ENCODE measurements at places on chromosomes 3 and 15.

GRCh38 chr3:10901296-10901945 is 85.4 kb downstream of the SLC6A11 start:
- DNase-seq: no peak

DNA sequence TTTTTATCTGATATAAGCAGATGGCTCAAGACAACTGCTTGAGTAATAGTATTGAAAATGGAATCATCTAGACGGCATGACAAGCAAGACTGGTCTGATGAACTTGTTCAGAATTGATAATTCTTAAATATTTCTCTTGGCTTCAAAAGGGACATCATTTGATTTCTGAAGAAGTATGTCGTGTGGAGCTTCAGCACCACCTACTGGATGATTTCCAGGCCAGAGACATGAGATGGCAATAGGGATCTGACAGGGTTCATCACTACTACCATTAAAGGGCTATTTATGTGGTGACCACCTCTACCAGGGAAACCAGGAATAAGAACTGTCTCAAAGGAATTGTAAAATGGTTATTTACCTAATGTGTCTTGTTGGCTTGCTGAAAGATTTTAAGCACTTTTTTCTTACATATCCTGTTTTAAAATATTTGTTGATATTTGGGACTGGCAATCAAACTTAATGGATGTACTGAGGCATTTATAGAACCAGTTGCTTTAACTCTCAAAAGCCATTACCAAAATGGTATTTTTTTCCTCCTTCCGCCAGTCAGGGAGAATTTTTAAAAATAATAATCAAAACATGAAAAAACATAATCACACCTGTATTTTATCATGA is 99.5 kb upstream of the FAM98B start:
- peak; percentile 47 for DNase-seq

DNA sequence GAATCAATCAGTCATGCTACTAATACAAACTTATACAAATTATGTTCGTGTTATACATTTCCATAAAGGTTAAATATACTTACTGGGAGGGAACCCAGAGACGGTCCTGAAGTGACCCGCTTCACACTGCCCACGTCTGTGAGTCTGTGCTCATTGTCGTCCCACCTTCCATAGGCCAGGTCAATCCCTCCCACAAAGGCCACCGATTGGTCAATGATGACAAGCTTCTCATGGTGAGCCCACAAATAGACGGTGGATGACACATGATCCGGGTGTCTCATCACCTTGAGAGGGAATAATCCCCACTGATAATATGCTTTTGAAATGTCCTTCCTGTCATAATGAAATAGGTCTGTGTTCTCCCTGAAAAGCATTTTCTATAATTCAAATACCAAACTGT is 121.7 kb downstream of the PLD1 start:
- no peak for DNase-seq

DNA sequence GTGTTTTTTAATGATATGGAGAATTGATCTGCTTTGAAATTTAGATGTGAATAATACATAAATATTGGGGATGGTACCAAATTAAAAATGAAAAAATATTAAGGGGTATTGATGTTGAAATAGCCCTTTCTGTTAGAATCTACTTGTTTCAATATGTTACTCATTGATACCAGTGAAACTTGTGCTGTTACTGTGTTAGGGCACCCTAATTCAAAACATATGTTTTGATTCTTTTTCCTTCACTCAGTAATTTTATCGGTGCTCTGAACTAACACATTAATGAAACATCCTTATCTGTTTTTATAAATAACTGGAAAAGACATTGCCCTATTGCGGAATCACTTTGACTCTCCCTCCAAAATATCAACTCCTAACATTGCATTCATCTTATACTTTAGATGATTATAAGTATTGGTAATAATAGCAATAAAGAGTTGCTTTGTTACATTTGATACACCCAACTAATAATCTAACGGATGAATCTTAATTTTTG is 52.0 kb upstream of the CCNB2 start:
- DNase-seq: no peak

- DNase-seq: no peak
Observed at GRCh38 chr3:183762304-183762703, 63.1 kb downstream of the MAP6D1 start.

- DNase-seq: no peak
Observed at GRCh38 chr15:40277471-40277870, 5.4 kb downstream of the ANKRD63 start.

GRCh38 chr3:84109911-84110310 is 848.9 kb upstream of the CADM2 start:
- no peak for DNase-seq

DNA sequence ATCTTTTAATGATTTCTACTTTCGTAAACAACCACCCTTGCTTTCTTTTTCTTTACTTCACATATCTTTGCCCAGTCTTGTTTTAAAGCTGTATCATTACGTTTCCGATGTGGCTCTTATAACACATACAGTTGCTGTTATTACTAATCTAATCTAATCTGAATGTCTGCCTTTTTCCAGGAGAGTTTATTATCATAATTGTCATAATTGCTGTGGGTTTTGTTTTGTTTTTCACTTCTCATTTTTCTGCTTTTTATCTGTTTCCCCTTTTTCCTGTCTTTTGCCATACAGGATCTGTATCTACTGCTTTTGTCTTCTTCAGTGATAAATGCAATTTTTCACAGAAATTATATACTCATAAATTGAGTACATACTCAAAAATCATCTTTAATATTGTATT is 24.9 kb downstream of the HACL1 start:
- no peak for DNase-seq

DNA sequence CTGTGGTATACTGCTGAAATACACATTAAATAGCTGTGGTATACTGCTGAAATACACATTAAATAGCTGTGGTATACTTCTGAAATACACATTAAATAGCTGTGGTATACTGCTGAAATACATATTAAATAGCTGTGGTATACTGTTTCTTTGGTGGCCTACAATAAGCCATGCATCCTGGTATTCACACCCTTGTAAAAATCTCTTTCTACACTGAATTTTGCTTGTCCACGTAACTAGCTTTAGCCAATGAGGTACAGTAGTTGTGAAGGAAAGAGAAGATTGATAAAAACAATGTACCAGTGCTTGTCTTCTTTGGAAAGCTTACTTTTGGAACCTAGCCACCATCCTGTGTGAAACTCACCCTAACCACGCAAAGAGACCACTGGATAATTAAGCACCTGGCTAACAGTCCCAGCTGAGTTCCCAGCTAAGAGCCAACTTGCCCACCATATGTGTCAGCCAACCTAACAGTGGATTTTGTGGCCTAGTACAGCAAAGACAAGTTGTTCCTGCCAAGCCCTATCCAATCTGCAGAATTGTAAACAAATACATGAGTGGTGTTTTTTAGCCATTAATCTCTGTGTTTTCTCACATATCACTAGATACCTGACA is 103.4 kb upstream of the MELTF start:
- no peak for DNase-seq

- DNase-seq: no peak
Observed at GRCh38 chr3:40876496-40876895, 322.8 kb upstream of the CTNNB1 start.

- DNase-seq: no peak
Observed at GRCh38 chr3:32500880-32501782, 1.5 kb downstream of the CMTM6 start.

GRCh38 chr15:91911844-91912243 is 58.3 kb downstream of the SLCO3A1 start:
- no peak for DNase-seq

GRCh38 chr15:41919954-41920538 is 26.2 kb upstream of the SPTBN5 start:
- DNase-seq: no peak

DNA sequence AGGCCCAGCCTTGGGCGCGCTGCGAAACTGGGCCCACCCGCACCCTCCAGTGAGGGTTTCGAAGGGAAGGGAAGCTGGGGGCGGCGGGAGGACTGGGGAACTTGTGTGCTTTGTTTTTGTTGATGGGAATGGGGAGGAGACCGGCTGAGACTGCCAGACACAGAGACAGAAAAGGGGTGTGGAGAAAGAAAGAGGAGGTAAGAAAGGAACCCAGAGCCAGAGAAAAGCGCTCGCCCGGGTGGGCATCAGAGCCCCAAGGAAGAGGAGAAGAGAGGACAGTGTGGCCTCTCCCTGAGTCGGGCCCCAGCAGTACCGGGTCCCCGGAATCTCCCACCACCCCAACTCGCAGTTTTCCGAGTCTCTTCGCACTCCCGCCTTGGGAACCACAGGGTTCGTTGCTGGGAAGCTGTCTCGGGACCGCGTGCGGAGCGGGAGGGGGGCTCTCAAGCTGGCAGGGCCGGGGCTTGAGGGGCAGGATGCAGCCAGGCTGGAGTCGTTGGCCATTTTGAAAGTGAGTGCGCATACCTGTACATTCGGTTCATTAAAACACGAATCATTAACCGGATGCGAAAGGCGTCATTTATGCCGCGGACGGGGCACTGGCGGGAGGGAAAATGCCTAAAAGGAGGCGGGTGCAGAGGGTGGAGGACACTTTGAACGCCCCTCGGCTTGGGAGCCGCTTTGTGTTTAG is 3.1 kb downstream of the SKOR1 start:
- no peak for DNase-seq

DNA sequence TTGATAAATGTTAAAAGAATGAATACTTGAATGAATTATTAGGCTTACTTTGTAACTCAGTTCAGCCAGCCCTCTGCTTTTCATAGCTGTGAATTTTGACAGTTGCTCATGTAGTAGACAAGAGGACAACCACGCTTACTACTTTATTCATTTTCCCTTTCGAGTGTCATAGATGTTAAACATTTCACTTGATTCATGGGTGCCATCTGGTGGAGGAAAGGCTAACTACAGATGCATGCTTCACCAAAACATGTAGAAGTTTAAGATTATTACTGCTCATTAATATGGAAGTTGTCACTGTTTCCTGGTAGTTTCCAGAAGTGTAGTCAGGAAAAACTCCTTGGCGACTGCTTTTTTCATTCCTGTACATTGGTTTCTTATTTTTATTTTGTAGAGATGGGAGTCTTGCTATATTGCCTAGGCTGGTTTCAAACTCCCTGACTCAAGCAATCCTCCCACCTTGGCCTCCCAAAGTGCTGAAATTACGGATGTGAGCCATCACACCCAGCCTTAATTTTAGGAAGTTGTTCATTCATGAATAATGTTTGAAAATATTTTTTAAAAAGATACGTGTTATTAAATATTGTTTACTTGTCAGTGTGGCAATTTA is 163.2 kb downstream of the B3GALNT1 start:
- peak; percentile 72 for DNase-seq

DNA sequence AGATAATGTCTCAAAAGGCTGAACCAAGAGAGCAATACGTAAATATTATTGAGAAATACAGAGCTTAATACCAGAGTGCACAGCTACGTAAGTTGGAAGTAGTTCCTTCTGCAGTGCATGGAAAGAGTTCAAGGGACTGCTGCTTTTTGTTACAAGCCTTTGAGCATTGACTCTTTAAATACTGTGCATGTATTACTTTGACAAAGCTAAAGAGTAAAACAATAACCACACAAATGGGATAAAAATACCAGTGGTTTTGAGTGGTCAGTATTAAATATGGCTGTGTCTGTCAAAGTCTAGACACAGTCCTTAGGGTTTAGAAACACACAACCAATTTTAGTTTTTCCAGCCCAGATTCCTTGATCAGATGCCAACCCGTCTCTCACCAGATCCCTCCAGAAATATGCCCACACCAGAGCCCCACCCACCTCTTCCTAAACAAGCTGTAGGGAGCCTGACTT is 62.1 kb downstream of the SSR3 start:
- DNase-seq: no peak

- DNase-seq: no peak
Observed at GRCh38 chr15:73334086-73334485, 34.7 kb downstream of the HCN4 start.

DNA sequence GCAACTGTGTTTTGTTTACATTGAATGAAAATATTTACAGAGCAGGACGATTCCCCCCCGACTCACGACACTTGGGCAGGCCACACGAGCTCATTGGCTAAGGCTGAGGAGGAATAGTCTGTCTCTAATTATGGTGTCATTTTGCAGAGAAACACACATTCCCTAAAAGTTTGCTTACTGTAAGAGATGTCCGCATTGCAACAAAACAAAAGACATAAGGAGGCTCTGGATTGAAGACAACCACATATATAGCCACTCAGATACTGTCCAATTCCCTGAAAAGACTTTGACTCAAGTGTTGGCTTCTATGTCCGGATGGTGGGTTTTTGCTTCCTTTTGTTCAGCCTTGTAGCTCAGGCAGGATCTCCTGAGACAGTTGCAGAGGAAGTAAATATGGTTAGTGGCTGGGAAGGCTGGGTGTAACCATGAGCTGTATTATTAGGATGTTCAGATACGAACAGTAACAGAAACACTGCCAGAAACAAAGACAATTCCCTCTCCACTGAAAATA is 170.4 kb downstream of the KLHL25 start:
- DNase-seq: no peak

DNA sequence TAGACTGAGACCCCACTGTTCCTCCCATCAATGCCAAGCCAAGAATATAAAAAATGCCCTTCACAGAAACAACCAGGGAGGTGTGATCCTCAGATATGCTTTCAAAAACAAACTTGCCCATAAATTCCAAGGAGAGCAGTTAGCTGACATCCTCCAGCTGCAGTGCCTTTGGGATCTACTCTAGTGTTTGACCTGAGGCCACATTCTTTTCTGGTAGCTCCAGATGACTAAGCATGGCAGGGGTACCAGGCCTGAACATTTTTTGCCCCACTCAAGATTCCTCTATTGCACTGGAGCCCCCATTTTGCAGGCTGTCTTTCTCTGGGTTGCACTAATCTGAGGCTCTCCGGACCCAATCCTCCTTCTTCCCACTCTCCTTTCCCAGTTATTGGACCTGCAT is 27.9 kb upstream of the ACP3 start:
- DNase-seq: no peak

DNA sequence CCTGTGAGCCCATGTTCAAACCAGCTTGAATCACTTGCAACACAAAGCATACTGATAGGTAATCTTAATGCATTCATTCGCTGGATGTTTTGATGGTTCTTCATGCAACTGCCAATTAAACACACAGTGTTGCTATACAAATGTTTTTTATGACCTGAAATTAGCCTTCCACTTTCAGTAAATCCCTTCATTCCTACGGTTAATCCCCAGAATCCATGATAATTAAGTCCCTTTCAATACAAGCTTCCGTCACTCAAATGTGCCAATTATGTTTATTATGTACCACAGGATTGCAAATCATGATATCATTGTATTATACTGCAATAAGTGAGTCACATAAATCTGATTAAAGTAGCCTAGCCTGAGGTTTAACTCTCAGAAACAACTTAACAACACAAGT is 14.5 kb upstream of the LYZL4 start:
- no peak for DNase-seq

- no peak for DNase-seq
Observed at GRCh38 chr15:43225201-43225949, 4.6 kb upstream of the EPB42 start.

- DNase-seq: no peak
Observed at GRCh38 chr3:42339321-42339720, 71.1 kb downstream of the LYZL4 start.

- DNase-seq: no peak
Observed at GRCh38 chr3:177680472-177680821, 483.2 kb upstream of the TBL1XR1 start.

- DNase-seq: peak; percentile 42
Observed at GRCh38 chr15:35078221-35078915, 6.7 kb downstream of the NANOGP8 start.

All from liver (tissue), 10 donors.